PC-3 (cell line): ENCODE measurements at places on chromosomes 16 and 17. TPM values are rescaled to one million over a fixed set of nuclear protein-coding genes. Genes with fewer than 3 reads are reported as not detected.
A peak's percentile ranks its signal among the peaks of the same experiment; 100 is the strongest.

MT1X gene
- 83.8 and 120 TPM in 2 replicates for total RNA-seq

GRAP gene
- total RNA-seq = not detected in 2 replicates

CYB561 gene
- total RNA-seq = 125 and 145 TPM in 2 replicates

TAC4 gene
- total RNA-seq = not detected in 2 replicates

SOST gene
- total RNA-seq = not detected in 2 replicates

CCDC78 gene
- total RNA-seq = 3.3 and 5.8 TPM in 2 replicates

- no peaks in the 10 kb centered on the region for H3K27me3 ChIP-seq
- H3K36me3 ChIP-seq = no peaks in the 10 kb centered on the region
- DNase-seq = peak; percentile 76
- peaks cover 3% of the 10 kb centered on the region for H3K4me1 ChIP-seq
Observed at GRCh38 chr17:2218426-2218825, 85.2 kb downstream of the SMG6 start.

DNA sequence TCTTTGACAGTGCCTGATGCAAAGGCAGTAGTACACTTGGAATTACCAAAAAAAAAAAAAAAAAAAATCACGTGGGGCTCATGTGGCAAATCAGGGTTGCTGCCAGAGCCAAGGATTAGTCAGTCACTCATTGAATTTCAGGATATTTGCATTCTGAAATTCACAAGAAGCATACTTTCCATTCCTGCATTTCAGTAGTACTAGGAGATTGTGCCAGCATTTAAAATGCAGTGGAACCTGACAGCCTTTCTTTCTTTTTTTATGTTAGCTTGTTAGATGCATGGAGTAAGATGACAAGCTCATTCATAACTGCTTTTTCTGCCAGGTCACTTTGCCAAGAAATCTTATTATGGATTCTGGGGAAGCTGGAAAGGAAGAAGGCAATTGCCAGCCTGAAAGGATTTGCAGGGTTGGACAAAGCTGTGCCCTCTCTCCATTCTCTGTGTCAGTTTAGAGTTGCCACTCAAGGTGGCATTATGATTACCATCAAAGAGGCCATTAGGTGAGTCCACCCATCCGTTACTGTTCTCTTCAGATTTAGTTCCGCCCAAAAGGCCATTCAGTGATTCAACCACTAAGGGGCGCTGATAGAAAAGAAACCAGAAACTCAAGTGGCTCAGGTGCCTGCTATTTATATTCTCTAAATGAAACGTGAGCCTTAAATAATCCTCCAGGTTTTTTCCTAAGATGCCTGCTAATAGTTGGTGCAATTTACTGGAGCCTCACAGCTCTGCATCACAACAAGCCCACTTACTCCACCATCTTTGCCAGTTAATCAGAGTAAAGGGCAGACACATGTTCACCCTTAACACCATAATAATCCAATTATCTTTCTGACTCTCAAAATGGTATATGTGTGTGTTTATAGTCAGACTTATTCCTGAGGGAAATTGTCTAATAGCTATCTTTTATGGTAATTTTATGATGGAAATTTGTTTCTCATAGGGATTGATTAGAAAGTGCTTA lies 59.0 kb downstream of the TANGO6 start:
- no peaks in the 10 kb centered on the region for H3K27me3 ChIP-seq
- H3K4me1 ChIP-seq = peaks cover 14% of the 10 kb centered on the region
- no peaks in the 10 kb centered on the region for H3K36me3 ChIP-seq
- peak overlapping the region; percentile 32 for H3K27ac ChIP-seq
- H3K4me3 ChIP-seq = no peak overlapping the region
- peak; percentile 80 for DNase-seq

- no peaks in the 10 kb centered on the region for H3K36me3 ChIP-seq
- H3K4me3 ChIP-seq = no peak overlapping the region
- H3K27ac ChIP-seq = no peak overlapping the region
- DNase-seq = peak; percentile 71
- H3K27me3 ChIP-seq = no peaks in the 10 kb centered on the region
Observed at GRCh38 chr16:57084257-57084770, 8.1 kb upstream of the CPNE2 start.

- DNase-seq = no peak
- no peak overlapping the region for H3K4me3 ChIP-seq
- peaks cover 7% of the 10 kb centered on the region for H3K4me1 ChIP-seq
- no peak overlapping the region for H3K27ac ChIP-seq
- H3K36me3 ChIP-seq = no peaks in the 10 kb centered on the region
Observed at GRCh38 chr16:10728003-10728887, 15.4 kb upstream of the NUBP1 start.

DNA sequence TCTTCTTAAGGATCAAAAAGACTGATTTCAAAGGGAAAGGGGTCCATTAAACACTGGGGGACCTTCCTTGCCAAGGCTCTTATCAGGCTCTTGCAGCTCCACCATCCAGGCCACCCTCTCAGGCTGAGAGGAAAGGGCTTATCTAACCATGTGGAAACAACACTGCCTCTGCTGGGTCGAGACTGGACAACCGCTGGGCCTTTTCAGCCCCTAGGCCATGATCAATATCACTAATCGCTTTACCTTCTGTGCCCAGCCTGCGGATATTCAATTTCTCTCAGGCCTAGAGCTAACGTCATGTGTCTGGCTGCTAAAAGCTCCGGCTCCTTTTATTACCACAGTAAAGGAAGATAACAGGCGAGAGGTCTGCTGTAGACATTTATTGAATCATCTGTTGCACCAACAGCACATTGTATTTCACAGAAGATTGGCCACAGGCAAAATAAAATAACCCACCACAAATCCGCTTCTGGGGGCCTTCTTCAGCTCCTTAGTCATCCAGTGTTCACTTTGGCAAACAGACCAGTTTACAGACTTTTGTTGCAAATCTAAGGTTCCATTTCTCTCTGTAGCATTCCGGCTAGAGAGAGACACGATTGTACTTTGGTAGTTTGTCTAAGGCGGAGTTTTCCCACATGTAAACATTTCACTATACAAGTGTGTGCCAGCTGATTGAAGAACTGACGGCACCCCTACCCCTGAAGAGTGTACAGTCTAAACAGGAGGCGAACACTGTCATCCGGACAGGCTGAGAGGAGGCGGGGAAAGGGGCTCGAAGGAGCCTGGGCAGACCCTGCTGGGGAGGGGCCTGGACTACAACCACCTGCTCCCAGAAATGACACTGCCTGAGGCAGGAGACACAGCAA lies 13.9 kb downstream of the CYB561 start:
- H3K4me3 ChIP-seq = peak overlapping the region; percentile 23
- peak overlapping the region; percentile 97 for H3K27ac ChIP-seq
- H3K27me3 ChIP-seq = no peaks in the 10 kb centered on the region
- peaks cover 75% of the 10 kb centered on the region for H3K4me1 ChIP-seq
- DNase-seq = peak; percentile 92
- peaks cover 8% of the 10 kb centered on the region for H3K36me3 ChIP-seq

GRCh38 chr17:61907361-61907760 lies 20.4 kb downstream of the INTS2 start:
- H3K27ac ChIP-seq = no peak overlapping the region
- H3K36me3 ChIP-seq = peaks cover 41% of the 10 kb centered on the region
- H3K4me3 ChIP-seq = no peak overlapping the region

DNA sequence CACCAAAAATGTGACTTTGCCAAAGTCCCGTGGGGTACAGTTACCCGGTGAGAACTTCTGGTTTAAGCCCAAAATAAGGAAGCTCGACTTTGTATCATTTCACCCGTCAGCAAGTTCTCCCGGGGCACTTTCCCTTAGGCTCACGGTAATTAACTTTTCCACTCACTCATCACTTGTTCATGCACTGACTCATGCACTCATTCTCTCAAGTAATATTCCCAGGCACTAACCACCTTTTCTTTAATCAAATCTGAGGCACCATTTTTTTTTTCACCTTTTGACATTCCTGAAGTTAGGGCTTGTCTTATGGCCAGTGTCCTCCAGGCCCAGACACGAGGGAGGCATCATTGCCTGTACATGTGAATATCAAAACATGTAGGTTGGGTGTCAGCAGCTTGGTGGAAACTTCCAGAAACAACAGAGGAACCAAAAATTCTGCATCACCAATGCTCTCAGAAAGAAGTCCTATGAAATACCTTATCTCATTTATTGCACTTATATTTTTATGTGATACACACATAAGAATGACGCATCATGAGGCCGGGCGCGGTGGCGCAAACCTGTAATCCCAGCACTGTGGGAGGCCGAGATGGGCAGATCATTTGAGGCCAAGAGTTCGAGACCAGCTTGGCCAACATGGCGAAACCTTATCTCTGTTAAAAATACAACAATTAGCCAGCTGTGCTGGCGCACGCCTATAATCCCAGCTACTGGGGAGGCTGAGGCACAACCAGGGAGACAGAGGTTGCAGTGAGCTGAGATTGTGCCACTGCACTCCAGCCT lies 36.1 kb upstream of the ATP2C2 start:
- H3K4me1 ChIP-seq = no peaks in the 10 kb centered on the region
- H3K4me3 ChIP-seq = no peak overlapping the region
- peak; percentile 48 for DNase-seq
- no peak overlapping the region for H3K27ac ChIP-seq
- H3K36me3 ChIP-seq = no peaks in the 10 kb centered on the region

GRCh38 chr17:50114849-50115357 lies 15.1 kb downstream of the SAMD14 start:
- H3K27ac ChIP-seq = no peak overlapping the region
- peaks cover 5% of the 10 kb centered on the region; the same call in 1 of the 2 replicates for H3K27me3 ChIP-seq
- no peaks in the 10 kb centered on the region for H3K36me3 ChIP-seq
- peaks cover 5% of the 10 kb centered on the region; the same call in 1 of the 2 replicates for H3K4me1 ChIP-seq
- no peak overlapping the region for H3K4me3 ChIP-seq
- peak; percentile 84 for DNase-seq

- H3K27ac ChIP-seq = no peak overlapping the region
- H3K4me3 ChIP-seq = no peak overlapping the region
- H3K36me3 ChIP-seq = no peaks in the 10 kb centered on the region
- H3K27me3 ChIP-seq = no peaks in the 10 kb centered on the region
Observed at GRCh38 chr16:83233153-83233552, 574.6 kb upstream of the HSBP1 start.

GRCh38 chr17:83071966-83072562 lies 7.3 kb upstream of the METRNL start:
- no peak for DNase-seq
- no peak overlapping the region for H3K4me3 ChIP-seq
- no peaks in the 10 kb centered on the region for H3K27me3 ChIP-seq
- H3K27ac ChIP-seq = no peak overlapping the region

GRCh38 chr16:10850478-10850850 lies 26.5 kb upstream of the CIITA start:
- peaks cover 16% of the 10 kb centered on the region for H3K27me3 ChIP-seq
- no peak for DNase-seq
- H3K27ac ChIP-seq = no peak overlapping the region
- no peaks in the 10 kb centered on the region for H3K36me3 ChIP-seq

- H3K4me1 ChIP-seq = no peaks in the 10 kb centered on the region
- H3K36me3 ChIP-seq = no peaks in the 10 kb centered on the region
- no peak overlapping the region for H3K27ac ChIP-seq
- no peak for DNase-seq
- no peaks in the 10 kb centered on the region for H3K27me3 ChIP-seq
Observed at GRCh38 chr17:55124730-55125360, 139.9 kb upstream of the HLF start.

DNA sequence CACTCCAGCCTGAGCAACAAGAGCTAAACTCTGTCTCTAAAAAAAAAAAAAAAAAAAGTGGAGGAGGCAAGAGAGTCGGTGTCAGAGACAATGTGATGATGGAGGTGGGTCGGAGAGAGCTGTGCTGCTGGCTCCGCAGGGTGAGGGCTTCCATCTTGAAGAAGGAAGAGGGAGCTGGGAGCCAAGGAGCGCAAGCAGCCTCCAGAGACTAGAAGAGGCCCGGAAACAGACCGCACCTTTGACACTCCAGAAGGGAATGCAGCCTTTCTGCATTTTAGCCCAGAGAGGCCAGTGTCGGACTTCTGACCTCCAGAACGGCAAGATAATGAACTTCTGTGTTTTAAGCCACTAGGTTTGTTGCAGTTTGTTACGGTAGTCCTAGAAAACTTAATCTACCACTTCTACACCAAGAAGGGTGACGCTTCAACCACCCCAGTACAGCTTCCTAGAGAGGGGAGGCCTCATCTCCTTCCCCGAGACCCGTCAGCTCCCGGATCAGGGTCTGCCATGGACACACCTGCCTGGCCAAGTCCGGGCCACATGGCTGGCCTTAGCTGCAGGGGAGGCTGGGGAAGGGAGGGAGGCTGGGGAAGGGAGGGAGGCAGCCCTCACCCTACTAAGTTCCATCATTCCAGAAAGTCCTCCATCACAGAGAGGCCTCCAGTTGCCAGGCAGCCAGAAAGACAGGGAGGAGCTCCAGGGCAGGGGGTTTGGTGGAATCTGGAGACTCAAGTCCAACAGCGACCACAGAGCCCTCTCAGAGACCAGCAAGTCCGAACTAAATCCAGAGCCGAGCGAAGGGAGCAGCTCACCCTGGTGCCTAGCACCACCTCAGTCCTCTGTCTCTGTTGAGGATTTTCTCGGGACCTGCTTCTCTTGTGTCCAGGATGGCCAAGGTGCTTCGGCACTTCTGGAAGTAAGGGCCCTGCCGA lies 13.2 kb upstream of the RBFOX3 start:
- peaks cover 2% of the 10 kb centered on the region; the same call in 1 of the 2 replicates for H3K4me1 ChIP-seq
- no peak overlapping the region for H3K4me3 ChIP-seq
- peaks cover 69% of the 10 kb centered on the region for H3K27me3 ChIP-seq
- H3K27ac ChIP-seq = no peak overlapping the region

DNA sequence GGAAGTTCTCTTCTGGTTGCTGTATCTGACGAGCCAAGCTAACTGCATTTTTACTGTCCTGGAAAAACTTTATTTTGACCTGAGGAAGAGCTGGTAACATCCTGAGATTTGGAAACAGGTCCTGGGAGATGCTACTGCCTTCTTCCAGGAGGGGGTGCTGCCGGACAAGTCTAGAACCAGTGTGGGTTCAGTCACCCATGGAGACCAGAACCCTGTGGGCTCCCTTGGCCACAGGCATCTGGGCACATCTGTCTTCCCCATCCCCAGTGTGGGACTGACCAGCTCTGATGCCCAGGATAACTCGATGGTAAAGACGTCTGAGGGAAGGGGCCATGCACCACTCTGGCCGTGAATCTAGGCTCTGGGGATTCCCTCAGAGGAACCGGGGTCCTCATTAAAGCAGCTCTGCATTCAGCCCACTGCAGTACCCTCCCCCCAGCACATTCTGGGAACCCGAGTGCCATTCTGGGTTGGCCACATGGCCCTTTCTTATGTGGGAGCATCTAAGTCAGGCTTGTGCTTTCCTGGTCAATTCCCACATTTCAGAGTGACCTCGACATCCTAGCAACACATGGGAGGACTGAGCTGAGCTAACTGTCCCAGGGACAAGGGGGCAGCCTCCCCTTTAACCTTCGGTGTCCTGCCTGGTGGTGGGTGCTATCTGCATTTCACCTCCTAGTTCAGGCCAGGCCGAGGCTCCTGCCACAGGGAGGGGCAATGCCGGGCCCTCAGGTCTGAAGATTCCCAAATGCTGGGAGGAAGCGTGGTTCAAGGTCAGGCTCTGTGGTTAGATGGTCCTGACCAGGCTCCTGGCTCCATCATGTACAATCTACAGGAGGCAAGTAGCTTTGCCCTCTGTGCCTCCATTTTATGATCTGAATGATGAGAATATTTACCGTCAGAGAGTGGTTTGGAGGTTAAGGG lies 6.4 kb downstream of the C16orf86 start:
- no peaks in the 10 kb centered on the region for H3K27me3 ChIP-seq
- H3K4me3 ChIP-seq = no peak overlapping the region
- H3K4me1 ChIP-seq = peaks cover 5% of the 10 kb centered on the region
- H3K27ac ChIP-seq = no peak overlapping the region
- peak; percentile 59 for DNase-seq
- H3K36me3 ChIP-seq = no peaks in the 10 kb centered on the region

- no peak overlapping the region for H3K27ac ChIP-seq
- no peaks in the 10 kb centered on the region; the same call in 1 of the 2 replicates for H3K27me3 ChIP-seq
- H3K4me3 ChIP-seq = no peak overlapping the region
- H3K36me3 ChIP-seq = no peaks in the 10 kb centered on the region
Observed at GRCh38 chr16:58753711-58754134, 19.6 kb upstream of the GOT2 start.

- peaks cover 4% of the 10 kb centered on the region; the same call in 1 of the 2 replicates for H3K4me1 ChIP-seq
- H3K4me3 ChIP-seq = peak overlapping the region; percentile 88
- no peaks in the 10 kb centered on the region for H3K27me3 ChIP-seq
- peak; percentile 28 for DNase-seq
- no peaks in the 10 kb centered on the region for H3K36me3 ChIP-seq
Observed at GRCh38 chr16:30786115-30786935, 680 bp downstream of the ZNF629 start.
